ENCODE measurements at places on chromosomes 3 and 15. TPM values are rescaled to one million over a fixed set of nuclear protein-coding genes. Genes with fewer than 3 reads are reported as not detected.

Gene B2M
- total RNA-seq: 3,086 TPM

DNA sequence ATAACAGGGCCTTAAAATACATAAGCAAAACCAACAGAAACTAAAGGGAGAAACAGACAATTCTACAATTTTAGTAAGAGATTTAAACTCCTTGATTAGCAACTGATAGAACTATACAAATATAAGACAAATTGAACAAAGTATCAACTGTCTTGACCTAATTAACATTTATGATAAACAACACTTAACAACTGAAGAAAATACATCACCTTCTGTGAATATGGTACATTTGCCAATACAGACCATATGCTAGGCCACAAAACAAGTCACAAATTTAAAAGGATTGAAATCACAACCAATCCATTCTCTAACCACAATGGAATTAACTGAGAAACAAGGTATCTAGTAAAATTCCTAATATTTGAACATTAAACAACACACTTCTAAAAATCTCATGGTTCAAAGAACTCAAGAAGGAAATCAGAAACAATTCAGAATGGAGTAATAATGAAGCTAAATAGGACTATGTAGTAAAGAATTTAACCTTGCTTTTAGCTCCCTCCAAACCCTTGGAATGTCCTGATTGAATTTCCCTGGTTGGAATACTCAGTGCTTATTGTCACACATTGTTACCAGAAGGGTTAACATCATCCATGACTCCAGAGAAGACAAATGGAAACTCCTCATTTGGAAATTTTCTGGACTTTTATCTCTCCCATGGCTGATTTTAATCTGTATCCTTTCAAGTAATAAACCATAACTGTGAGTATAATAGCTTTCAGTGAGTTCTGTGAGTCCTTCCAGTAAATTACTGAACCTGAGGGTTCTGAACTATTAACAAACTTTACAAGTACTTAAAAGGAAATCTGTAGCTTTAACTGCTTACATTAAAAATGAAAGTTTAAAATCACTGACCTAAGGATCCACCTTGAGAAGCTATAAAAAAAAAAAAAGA lies 88.8 kb downstream of the DLG1 start:
- H3K36me3 ChIP-seq: no peaks in the 10 kb centered on the region
- no peak overlapping the region for H3K27ac ChIP-seq
- no peak overlapping the region for H3K4me3 ChIP-seq
- no peak for DNase-seq

- H3K36me3 ChIP-seq: no peaks in the 10 kb centered on the region
- no peaks in the 10 kb centered on the region for H3K27me3 ChIP-seq
- H3K27ac ChIP-seq: no peak overlapping the region
- H3K4me3 ChIP-seq: no peak overlapping the region
- no peaks in the 10 kb centered on the region for H3K4me1 ChIP-seq
These were observed 192.3 kb downstream of the IGSF11 start for GRCh38 chr3:118842147-118842863.

DNA sequence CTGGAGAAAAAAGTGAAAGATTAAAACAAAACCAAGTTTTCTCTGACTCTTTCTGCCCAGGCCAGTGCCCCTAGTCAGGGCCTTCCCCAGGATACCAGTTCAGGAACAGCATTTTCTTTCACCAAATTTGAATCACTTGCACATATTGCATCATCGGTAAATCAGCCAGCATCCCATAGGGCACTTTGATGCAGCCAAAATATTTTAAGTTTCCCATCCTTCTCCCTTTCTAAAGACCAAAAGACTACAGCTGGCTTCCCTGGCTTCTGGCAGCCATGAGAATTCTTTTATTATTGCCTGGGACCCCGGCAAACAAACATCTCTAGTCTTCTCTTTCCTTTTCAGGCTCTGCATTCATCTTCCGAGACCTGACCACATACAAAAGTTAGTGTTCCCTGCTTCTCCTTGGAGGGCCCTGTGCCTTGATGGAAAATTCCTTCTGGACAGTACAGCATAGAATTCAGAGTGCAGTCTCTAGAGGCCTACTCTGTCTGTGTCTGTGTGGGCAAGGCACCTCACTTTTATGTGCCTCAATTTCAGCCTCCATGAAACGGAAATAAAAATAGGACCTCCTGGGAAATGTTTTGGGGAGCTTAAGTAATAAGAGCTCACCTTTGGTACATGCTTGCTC lies 348.0 kb downstream of the VPS13C start:
- H3K27me3 ChIP-seq: no peaks in the 10 kb centered on the region
- no peak overlapping the region for H3K27ac ChIP-seq
- no peak overlapping the region for H3K4me3 ChIP-seq
- no peaks in the 10 kb centered on the region for H3K36me3 ChIP-seq

Gene THAP10
- 5.9 TPM for total RNA-seq

- no peaks in the 10 kb centered on the region for H3K36me3 ChIP-seq
- H3K27ac ChIP-seq: no peak overlapping the region
- H3K27me3 ChIP-seq: no peaks in the 10 kb centered on the region
- DNase-seq: no peak
These were observed 17.9 kb downstream of the IL12A start for GRCh38 chr3:160006282-160007163.

- no peaks in the 10 kb centered on the region for H3K36me3 ChIP-seq
- no peaks in the 10 kb centered on the region for H3K27me3 ChIP-seq
- H3K4me3 ChIP-seq: no peak overlapping the region
- DNase-seq: no peak
These were observed 98.4 kb downstream of the FSIP1 start for GRCh38 chr15:39684233-39684632.

DNA sequence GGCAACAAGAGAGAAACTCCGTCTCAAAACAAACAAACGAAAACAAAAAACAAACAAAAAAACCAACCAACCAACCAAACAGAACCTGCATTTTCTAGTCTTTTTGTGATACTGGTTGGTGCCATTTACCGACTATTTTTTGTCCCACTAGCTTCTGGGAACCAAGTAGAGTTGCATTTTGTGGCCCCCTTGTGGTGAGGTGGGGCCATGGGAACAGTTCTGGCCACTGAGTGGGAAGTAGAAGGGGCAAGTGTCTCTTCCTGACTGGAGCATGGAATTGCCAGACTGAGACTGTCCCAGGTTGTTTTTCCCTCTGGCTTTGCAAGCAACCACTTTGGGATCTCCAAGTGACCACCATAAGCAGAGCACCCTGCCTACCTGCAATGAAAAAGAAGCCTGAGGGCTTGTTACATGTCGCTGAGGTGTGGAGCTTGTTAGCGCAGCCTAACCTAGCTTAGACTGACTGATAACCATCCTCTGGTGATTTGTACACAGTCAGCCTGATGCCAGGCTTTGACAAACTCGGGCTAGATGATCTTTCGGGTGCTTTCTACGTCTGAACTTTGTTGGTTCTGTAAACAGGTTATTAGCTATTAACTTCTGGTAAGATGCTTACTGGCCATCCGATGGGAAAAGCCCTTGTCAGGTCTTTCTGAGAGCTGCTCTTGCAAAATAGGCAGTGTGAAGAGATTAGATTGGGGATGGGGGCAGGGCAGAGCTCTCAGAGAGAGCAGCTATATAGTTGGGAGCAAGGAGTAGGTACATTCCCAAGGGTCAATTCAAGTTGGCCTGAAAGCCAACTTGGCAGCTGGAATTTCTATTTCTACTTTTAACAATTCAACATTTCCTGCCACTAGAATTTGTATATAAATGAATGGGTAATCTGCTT lies 172.2 kb downstream of the SSR3 start:
- H3K27me3 ChIP-seq: no peaks in the 10 kb centered on the region
- no peak overlapping the region for H3K27ac ChIP-seq
- H3K4me3 ChIP-seq: no peak overlapping the region
- DNase-seq: no peak
- H3K36me3 ChIP-seq: no peaks in the 10 kb centered on the region

- no peak for DNase-seq
- H3K4me3 ChIP-seq: no peak overlapping the region
- no peaks in the 10 kb centered on the region for H3K27me3 ChIP-seq
- no peaks in the 10 kb centered on the region for H3K4me1 ChIP-seq
- no peaks in the 10 kb centered on the region for H3K36me3 ChIP-seq
- no peak overlapping the region for H3K27ac ChIP-seq
These were observed 41.6 kb upstream of the BDH1 start for GRCh38 chr3:197597335-197597734.

GRCh38 chr3:42130329-42131070 lies 39.3 kb downstream of the TRAK1 start:
- no peaks in the 10 kb centered on the region for H3K27me3 ChIP-seq
- no peak overlapping the region for H3K4me3 ChIP-seq
- no peaks in the 10 kb centered on the region for H3K36me3 ChIP-seq
- DNase-seq: no peak
- H3K27ac ChIP-seq: peak overlapping the region; percentile 82

DNA sequence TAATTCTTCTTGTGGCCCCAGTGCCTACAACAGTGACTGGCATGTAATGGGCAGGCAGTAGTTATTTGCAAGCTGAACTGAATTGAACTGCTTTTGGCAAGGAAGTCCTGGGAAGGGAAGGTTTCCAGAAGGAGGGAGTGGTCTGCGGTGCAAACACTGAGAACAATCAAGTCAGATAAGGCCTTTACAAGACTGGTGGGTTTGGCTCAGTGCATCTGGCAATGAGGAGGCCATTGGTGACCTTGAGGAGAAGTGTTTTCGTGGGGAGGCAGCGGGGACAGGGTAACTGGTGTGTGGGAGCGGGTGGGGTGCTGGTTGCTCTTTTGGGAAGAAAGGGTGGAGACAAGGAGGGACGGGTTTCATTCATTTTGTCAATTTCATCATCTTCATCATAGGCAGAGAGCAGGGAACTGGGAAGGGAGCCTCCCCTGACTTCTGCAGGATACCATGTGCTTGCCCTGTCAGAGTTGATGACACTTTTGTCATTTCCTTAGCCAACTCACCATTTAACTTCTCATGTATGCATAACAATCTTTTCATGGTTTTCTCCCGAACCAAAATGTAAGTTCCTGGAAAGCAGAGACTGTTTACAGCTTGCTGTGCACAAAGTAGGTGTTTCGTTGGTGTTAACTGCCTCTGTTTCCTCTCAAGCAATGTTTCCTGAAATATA lies 8.4 kb upstream of the EHD4 start:
- H3K27ac ChIP-seq: no peak overlapping the region
- no peaks in the 10 kb centered on the region for H3K4me1 ChIP-seq
- DNase-seq: no peak
- no peaks in the 10 kb centered on the region for H3K36me3 ChIP-seq
- no peaks in the 10 kb centered on the region for H3K27me3 ChIP-seq

GRCh38 chr3:128973988-128974564 lies 19.8 kb downstream of the CFAP92 start:
- DNase-seq: no peak
- no peaks in the 10 kb centered on the region for H3K36me3 ChIP-seq
- H3K27me3 ChIP-seq: no peaks in the 10 kb centered on the region
- H3K4me1 ChIP-seq: no peaks in the 10 kb centered on the region

DNA sequence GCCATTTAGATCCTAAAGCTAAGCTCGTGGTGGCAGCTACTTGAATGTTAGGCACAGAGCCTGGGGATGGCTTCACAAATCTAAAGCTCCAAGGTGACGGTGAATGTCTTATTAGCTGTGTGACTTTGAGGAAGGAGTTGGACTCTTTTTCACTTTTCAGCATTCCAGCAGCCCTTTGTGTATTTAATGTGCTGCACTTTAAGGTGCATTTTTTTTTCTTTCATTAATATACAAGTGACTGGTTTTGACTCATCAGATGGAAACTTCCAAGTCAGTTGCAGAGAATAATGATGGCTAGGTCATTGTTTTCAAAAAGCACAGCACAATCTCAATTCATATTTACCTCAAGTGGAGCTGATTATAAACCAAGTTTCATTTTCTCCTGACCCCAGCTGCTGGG lies 55.8 kb downstream of the TMED3 start:
- DNase-seq: no peak
- no peaks in the 10 kb centered on the region for H3K4me1 ChIP-seq
- no peaks in the 10 kb centered on the region for H3K27me3 ChIP-seq
- H3K36me3 ChIP-seq: no peaks in the 10 kb centered on the region

- peak within 1 kb of the TSS; percentile 88 for H3K27ac ChIP-seq
- H3K36me3 ChIP-seq: no peaks in the 10 kb centered on the region
- H3K4me3 ChIP-seq: peak within 1 kb of the TSS; percentile 78
- H3K4me1 ChIP-seq: peaks cover 6% of the 10 kb centered on the region
- H3K27me3 ChIP-seq: no peaks in the 10 kb centered on the region
These were observed at the start of gene ABHD17C for GRCh38 chr15:80695099-80695910. ABHD17C (plus strand) TSS chr15:80695310; CDS start chr15:80695430, 120 bp downstream.

DNA sequence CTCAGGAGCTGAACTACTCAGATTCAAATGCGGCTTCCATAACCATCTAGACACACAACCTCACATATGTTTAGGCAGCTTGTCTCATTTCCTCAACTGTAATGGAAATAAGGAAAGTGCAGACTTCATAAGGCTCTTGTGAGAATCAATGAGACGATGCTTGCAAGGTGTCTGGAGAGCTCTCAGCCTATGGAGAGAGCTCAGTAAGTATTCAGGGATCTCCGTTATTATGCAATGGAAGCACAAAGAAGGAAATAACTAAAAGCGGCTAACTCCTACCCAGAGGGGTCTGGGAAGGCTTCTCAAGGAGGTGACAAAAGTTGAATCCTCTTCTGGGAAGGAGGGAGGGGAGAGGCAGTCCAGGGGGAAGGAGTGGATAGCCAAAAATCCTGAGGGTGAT lies 50.1 kb upstream of the LIPC start:
- DNase-seq: no peak
- no peak overlapping the region for H3K4me3 ChIP-seq
- no peaks in the 10 kb centered on the region for H3K4me1 ChIP-seq
- no peak overlapping the region for H3K27ac ChIP-seq

DNA sequence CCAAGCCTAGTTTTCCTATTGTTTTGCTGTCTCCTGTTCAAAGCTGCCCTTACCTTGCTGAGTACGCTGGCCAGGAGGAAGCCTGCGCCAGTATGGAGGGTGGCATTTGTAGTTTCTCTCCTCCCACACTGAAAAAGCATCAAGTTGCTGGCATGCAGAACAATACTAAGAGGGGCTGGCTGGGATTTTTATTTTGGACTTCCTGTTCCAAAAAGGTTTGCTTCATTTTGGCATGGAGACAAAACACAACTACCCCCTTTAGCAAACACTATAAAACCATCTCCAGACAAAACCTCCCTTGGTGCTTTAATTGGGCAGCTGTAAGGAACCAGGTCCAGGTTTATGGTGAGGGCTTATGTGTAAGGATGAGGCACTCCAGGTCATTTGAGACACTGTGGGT lies 457.6 kb downstream of the PDCD6IP start:
- H3K27me3 ChIP-seq: no peaks in the 10 kb centered on the region
- no peaks in the 10 kb centered on the region for H3K4me1 ChIP-seq
- H3K4me3 ChIP-seq: no peak overlapping the region
- H3K27ac ChIP-seq: no peak overlapping the region

- no peak overlapping the region for H3K27ac ChIP-seq
- DNase-seq: no peak
- H3K27me3 ChIP-seq: no peaks in the 10 kb centered on the region
- H3K4me3 ChIP-seq: no peak overlapping the region
These were observed 217.2 kb upstream of the CFAP20DC start for GRCh38 chr3:59267021-59267420.

DNA sequence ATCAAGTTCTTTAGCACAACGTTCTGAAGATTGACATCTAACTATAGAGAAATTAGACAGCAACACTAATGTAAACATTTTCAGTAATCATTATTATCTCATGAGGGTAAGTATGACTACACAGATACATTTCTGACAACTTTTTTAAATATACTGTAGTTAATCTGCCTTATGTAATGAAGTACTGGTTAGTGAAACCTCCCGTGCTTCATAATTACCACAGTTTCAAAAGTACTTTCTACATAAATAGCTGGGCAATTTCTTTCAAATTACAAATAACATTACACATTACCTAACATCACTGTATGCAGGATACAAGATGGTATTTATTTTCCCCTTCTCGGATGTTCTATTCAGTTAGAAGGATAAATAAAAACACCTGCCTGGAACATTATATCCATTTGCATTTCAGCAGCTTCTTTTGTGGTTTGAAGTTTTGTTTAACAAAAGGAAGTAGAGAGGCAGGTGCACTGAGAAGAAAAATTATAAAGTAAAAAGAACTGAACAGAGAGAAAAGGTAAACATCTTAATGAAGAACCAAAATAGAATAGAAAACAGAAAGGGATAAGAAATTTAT lies 1241.5 kb upstream of the GBE1 start:
- no peaks in the 10 kb centered on the region for H3K36me3 ChIP-seq
- H3K4me1 ChIP-seq: no peaks in the 10 kb centered on the region
- H3K27me3 ChIP-seq: no peaks in the 10 kb centered on the region
- no peak overlapping the region for H3K4me3 ChIP-seq
